ENCODE measurements at places on chromosomes 5 and 9. TPM values are rescaled to one million over a fixed set of nuclear protein-coding genes. Genes with fewer than 3 reads are reported as not detected.
A peak's percentile ranks its signal among the peaks of the same experiment; 100 is the strongest.

The PKN3 gene
- total RNA-seq: 2.4 TPM

The PCDH1 gene
- total RNA-seq: 31.3 TPM

The CYLC2 gene
- not detected for total RNA-seq

The SPINK1 gene
- not detected for total RNA-seq

The FOXD4L3 gene
- not detected for total RNA-seq

The GDNF gene
- total RNA-seq: 0.85 TPM

The STING1 gene
- 60.6 TPM for total RNA-seq

The SHOC1 gene
- 0.28 TPM for total RNA-seq

The SLC23A1 gene
- total RNA-seq: 5.5 TPM

The SLC6A19 gene
- not detected for total RNA-seq

GRCh38 chr9:3968891-3969290 lies 331.0 kb downstream of the GLIS3 start:
- no peak for DNase-seq

- no peak for DNase-seq
Observed at GRCh38 chr9:133494636-133495326, 15.9 kb upstream of the SLC2A6 start.

DNA sequence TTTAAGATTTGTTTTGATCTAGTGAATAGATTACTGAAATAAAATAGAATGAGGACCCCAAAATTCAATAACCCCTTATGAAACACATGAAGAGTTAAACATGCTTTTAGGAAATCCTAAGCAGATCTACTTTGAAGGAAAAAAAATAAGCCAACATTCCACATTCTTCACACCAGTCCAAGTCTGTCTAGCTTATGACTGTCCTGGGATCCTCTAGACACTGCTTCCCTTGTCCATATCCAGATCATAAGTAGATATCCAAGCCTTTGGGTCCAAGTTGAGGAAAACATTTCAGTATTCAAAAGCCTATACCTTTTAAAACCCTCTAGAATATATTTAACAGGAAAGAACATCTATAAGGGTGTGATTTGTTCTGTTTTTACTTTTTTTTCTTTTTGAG lies 58.8 kb upstream of the MINAR2 start:
- DNase-seq: no peak

GRCh38 chr5:16754601-16755000 lies 137.8 kb upstream of the RETREG1 start:
- no peak for DNase-seq

GRCh38 chr9:38621434-38622287 lies 1.3 kb upstream of the ANKRD18A start:
- no peak for DNase-seq

DNA sequence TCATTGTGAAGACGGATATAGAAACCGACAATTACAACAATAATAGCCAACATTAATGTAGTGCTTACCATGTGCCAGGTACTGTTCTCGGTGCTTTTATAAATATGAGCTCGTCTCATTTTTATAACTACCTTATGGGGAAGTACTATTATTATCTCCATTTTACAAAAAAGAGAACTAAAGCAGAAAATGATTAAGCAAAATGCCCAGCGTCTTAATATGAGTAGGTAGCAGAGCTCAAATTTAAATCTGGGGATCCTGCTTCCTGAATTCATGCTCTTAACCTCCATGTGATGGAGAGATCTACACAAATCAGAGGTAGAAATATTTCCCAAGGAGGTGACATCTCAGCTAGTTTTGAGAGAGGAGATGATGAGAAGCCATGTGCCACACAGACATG lies 256.9 kb downstream of the TRIM32 start:
- no peak for DNase-seq

- DNase-seq: no peak
Observed at GRCh38 chr9:21084242-21084850, 6.6 kb upstream of the IFNB1 start.

GRCh38 chr9:27371382-27371781 lies 74.4 kb upstream of the EQTN start:
- no peak for DNase-seq

DNA sequence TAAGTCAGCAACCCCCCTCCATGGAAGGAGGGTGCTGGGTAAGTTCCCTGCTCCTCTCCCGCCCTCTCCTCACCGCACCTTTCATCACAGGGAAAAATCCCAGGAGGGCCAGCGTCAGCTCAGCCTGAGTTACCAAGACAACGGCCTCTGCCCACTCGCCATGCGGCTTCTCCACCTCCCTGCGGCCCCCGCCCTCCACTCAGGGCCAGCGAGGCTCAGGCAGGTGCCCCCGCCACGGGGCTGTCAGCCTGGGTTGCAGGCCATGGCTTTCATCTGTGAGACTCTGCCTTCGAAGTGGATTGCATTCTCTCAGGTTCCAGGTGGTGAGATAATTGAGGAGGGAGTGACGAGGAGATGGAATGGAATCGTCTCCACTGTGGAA lies 27.2 kb upstream of the LAMC3 start:
- no peak for DNase-seq

GRCh38 chr9:3415906-3416305 lies 109.9 kb downstream of the RFX3 start:
- no peak for DNase-seq

DNA sequence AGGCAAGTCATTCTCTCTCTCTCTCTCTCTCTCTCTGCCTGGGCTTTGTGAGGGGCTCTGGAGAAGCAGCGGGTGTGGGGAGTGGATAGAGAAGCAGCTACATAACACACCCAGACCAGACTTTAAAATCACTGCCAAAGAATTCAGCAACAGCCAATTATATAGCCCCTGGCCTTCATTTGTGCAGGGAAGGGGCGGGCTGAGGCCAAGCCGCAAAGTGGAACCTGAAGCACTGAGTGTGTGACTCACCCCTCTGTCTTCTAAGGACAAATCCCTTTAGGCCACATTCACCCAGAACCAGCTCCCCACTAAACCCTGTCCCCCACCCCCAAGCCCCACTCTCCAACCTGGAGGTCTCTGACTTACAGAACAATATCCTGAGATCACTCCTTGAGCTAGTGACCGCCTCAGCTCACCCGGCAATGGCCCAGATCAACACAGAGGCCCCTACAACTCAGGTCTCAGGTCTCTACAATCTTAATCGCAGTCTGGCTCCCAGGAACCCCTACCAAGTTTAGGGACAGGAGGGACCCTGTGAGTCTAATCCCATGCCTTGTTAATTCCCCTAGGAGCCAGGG lies 6.0 kb downstream of the B4GALT1 start:
- DNase-seq: peak; percentile 64

DNA sequence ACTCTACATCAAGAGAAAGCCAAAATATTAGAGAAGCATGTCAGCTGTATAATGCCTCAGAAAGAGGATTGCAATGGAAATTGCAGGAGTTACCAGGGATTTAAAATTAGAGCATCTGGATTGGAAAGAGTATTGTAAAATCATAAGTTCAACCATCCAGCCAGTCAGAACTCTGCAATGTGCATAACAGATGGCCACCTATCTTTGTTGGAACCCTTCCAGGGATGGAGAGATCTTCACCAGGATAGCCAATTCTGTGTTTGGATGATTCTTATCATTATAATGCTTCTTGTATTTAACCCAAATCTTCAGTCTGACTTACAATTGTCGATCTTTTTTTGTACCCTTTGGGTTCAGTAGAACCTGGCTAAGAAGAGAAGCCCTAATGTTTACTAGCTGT lies 164.4 kb downstream of the TLR4 start:
- DNase-seq: no peak

- no peak for DNase-seq
Observed at GRCh38 chr9:286071-286740, 71.5 kb downstream of the DOCK8 start.

- DNase-seq: no peak
Observed at GRCh38 chr9:125361837-125362531, 100.4 kb downstream of the GAPVD1 start.

DNA sequence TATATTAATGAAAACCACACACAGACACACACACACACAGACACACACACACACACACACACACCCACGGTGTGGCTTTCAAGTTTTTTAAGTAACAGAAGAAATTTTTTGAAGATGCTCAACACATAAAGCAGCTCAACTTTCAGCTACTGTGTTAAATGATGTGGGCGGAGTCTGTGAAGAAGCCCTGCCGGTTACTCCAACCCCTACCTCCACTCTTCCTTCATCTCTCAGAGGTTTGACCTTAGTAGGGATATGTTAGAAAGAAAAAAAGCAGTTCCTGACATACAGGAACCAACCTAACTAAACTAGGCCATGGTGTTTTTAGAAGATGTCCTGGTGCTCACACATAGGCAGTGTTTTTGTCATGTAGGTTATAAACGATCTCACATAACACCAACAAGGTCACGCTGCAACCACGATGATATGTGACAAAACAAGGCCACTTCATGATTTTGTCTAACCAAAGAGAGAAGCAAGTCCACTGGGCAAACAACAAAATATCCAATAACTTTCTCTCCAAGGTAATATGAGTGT lies 112.8 kb downstream of the EMB start:
- DNase-seq: no peak

- no peak for DNase-seq
Observed at GRCh38 chr5:152884006-152884405, 478.9 kb upstream of the NMUR2 start.

DNA sequence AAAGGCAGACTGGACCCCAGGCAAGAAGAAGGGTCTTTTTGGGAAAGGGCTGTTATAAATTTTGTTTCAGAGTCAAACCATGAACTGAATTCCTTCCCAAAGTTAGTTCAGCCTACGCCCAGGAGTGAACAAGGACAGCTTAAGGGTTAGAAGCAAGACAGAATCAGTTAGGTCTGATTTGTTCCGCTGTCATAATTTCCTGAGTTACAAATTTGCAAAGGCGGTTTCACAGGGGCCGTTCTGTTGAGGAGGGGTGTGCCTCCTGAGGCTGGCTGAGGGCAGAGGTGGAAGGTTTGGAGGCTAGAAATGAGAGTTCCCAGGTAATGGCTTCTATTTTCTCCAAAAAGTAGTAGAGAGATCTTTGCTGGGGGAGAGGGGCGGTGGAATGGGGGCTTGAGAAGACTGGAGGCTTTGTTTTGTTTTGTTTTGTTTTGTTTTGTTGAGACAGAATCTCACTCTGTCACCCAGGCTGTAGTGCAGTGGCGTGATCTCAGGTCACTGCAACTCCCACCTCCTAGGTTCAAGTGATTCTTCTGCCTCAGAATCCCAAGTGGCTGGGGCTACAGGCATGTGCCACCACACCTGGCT lies 4.1 kb upstream of the CERCAM start:
- no peak for DNase-seq

GRCh38 chr5:147504535-147504934 lies 5.3 kb downstream of the DPYSL3 start:
- no peak for DNase-seq

GRCh38 chr5:139651043-139651834 lies 3.1 kb downstream of the CXXC5 start:
- DNase-seq: no peak

GRCh38 chr5:77960305-77960704 lies 184.2 kb upstream of the TBCA start:
- no peak for DNase-seq

DNA sequence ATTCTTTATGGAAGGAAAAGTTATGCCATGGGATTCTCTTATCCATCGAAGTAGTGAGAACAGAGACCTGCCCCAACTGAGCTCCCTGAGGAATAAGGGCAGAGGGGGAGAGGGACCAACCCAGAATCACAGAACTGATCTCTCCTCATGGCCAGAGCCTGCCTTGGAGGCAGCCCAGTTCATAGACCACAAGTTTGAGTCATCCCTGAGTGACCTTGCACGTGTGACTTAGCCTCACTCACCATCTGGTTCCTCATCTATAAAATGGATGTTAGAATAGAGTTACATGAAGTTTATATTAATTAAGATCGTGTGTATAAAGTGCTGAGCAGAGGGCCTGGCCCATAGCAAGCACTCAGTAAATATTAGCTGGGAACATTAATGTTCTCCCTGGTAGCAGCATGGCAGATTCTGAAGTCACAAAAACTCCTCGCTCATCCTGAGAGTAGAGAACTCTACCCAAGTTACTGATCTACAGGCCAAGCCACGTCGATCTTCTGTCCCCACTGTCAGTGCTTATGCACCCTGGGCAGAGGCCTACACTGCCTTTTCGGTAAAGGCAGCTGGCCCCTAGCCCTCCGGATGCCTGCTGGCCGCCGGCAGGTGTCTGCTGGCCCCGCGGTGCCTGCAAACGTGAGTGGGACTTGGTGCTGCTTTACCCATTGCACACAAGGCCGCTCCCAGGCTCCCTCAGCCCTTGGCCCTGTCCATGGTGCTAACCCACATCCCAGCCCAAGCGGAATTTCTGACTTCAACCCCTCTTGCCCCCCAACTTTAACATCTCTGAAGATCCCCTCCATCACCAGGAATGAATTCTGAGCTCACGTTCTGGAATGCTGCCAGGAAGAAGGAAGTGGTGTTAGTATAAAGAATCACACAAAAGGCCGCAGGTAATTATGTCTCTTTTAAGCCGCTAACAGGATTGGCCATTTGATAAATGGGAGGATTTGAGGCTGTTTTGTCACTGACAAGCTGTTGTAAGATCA lies 61.1 kb upstream of the ARAP3 start:
- DNase-seq: no peak

GRCh38 chr9:26656003-26656870 lies 236.4 kb downstream of the CAAP1 start:
- DNase-seq: no peak

DNA sequence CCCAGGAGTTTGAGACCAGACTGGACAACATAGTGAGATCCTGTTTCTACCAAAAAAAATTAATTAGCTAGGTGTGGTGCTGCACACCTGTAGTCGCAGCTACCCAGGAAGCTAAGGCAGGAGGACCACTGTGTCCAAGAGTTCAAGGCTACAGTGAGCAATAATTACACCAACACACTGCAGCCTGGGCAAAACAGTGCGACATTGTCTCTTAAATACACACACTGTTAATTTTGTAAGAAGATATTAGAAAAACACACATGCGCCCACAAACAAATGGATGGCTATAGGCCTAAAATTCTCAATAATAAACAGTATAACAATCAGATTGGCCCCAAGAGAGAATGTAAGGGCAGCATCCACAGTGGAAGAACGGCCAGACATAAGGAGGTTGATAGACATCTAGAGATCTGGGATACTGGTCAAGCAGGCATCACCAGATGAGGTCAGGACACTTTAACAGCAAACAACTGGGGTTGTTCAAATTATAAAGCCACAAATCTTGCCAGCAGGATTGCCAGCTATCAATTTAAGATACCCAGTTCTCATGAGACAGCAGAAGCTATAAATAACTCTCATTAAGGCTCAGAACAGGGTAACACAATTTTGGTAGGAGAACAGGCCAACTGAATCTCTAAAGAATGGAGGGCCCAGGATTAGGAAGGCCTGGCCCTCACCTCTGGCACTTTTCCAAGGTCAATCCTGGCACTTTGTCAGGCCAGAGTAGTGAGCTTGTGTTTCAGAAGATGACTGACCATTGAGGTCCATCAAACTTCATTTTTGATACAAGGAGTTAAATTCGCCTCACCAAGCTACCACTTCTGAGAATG lies 29.5 kb downstream of the GOLPH3 start:
- no peak for DNase-seq

GRCh38 chr9:123135430-123135829 lies 102.0 kb downstream of the GPR21 start:
- DNase-seq: no peak

GRCh38 chr9:77663754-77664153 lies 15.6 kb upstream of the GNA14 start:
- DNase-seq: no peak

GRCh38 chr5:150412319-150413175 lies at the start of gene CD74:
TSS of gene CD74 (minus strand) at chr5:150412910. CDS start at chr5:150412749, 161 bp downstream.
- DNase-seq: peak; percentile 88

Measured in uterus (tissue), 4 donors.